ENCODE measurements at places on chromosomes 12 and 14. TPM values are rescaled to one million over a fixed set of nuclear protein-coding genes. Genes with fewer than 3 reads are reported as not detected.

GRCh38 chr12:13100605-13100881 is 2.9 kb downstream of the GSG1 start:
- peak overlapping the region; percentile 94 for H3K27ac ChIP-seq
- peaks cover 19% of the 10 kb centered on the region for H3K4me1 ChIP-seq
- peak; percentile 50 for DNase-seq
- H3K36me3 ChIP-seq: no peaks in the 10 kb centered on the region
- H3K27me3 ChIP-seq: no peaks in the 10 kb centered on the region
- H3K4me3 ChIP-seq: peak overlapping the region; percentile 52

DNA sequence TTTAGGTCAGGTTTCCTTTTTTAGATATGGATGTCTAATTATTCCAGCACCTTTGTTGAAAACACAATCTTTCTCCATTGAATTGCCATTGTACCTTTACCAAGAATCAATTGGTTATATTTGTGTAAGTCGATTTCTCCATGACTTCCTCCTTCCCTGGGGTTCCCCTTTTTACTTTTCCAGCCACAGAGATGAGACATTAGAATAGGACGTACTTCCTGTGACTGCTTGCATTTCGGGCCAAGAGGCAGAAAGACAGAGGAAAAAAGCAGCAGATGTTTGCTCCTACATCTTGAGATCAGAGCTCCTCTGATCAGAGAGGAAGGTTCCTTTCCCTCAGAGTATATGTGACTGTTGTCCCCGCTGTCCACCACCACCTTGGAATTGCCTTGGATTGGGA is 453.7 kb upstream of the RGS6 start:
- H3K27me3 ChIP-seq: no peaks in the 10 kb centered on the region
- no peak for DNase-seq
- no peak overlapping the region for H3K27ac ChIP-seq
- H3K4me3 ChIP-seq: no peak overlapping the region

- H3K4me3 ChIP-seq: no peak overlapping the region
- no peaks in the 10 kb centered on the region for H3K36me3 ChIP-seq
- no peaks in the 10 kb centered on the region for H3K27me3 ChIP-seq
- no peak for DNase-seq
- H3K4me1 ChIP-seq: peaks cover 16% of the 10 kb centered on the region
Measured at GRCh38 chr12:645563-646071, 17.6 kb downstream of the NINJ2 start.

Gene DLK1
- not detected for total RNA-seq

- no peaks in the 10 kb centered on the region for H3K36me3 ChIP-seq
- DNase-seq: no peak
- H3K4me3 ChIP-seq: no peak overlapping the region
- H3K4me1 ChIP-seq: no peaks in the 10 kb centered on the region
Measured at GRCh38 chr14:34324363-34324795, 137.7 kb downstream of the SPTSSA start.

Gene AICDA
- total RNA-seq: not detected

DNA sequence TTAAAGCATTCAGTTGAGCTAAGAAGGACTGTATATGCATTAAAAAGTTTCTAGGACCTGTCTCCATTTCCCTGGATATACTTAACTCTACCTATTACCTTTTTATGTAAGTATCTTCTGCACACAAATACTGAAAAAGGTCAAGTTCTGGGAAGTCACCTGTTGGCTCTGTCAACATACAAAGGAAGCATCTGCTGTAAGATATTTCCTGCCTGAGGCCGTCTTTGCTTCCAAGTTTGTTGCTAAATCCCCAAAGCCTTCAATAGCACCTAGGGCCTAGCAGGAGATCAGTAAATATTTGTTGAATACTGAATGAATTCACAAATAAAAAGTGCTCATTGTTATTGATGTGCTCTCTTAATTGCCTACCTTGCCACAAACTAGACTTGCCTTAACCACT is 188.4 kb downstream of the DUSP6 start:
- H3K36me3 ChIP-seq: no peaks in the 10 kb centered on the region
- no peaks in the 10 kb centered on the region for H3K27me3 ChIP-seq
- no peak for DNase-seq
- no peak overlapping the region for H3K27ac ChIP-seq
- no peak overlapping the region for H3K4me3 ChIP-seq
- H3K4me1 ChIP-seq: no peaks in the 10 kb centered on the region

Gene GPR132
- 4.2 TPM for total RNA-seq

DNA sequence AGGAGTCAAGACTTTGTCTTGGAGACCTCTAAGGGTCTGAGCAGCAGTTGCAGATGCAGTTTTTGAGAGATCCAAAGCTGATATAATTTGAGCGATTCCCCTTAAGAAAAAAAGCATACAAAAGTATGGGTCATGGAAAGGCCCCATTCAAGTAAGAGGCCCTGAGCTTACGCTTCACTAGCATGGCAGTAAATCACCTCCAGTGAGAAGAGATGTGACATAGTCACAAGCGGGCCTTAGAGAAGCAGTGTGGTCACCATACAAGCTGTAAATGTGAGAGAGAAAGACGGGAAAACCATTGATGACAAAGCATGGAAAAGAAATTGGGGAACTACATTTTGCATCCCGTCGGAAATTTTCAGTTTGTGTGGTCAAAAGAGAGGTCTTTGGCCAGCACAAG is 70.6 kb upstream of the GSC start:
- H3K36me3 ChIP-seq: no peaks in the 10 kb centered on the region
- no peaks in the 10 kb centered on the region for H3K27me3 ChIP-seq

DNA sequence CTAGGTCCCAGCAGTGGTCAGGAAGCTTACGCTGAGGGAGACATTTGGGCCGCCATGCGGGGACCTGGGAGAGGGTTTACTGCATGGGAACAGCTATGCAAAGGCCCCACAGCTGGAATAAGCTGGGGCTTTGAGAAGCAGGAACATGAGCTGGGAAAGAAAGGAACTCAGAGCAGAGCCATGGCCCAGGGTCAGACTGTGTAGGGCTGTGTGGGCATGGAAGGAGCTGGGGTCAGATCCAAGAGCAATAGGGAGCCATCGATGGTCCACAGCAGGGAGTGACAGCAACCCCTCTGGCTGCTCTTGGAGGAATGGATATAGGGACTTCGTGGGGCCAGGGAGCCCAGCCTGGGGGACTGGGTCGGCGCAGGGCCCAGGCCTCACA is 151.6 kb downstream of the ADGRD1 start:
- DNase-seq: no peak
- no peaks in the 10 kb centered on the region for H3K4me1 ChIP-seq
- H3K27me3 ChIP-seq: no peaks in the 10 kb centered on the region
- no peaks in the 10 kb centered on the region for H3K36me3 ChIP-seq

GRCh38 chr14:33764876-33765650 is 185.8 kb downstream of the EGLN3 start:
- H3K4me1 ChIP-seq: no peaks in the 10 kb centered on the region
- no peaks in the 10 kb centered on the region for H3K27me3 ChIP-seq
- H3K27ac ChIP-seq: no peak overlapping the region

- no peaks in the 10 kb centered on the region for H3K36me3 ChIP-seq
- H3K27me3 ChIP-seq: no peaks in the 10 kb centered on the region
- no peak overlapping the region for H3K27ac ChIP-seq
- DNase-seq: no peak
- no peaks in the 10 kb centered on the region for H3K4me1 ChIP-seq
Measured at GRCh38 chr14:55212634-55213033, 21.2 kb upstream of the DLGAP5 start.

- no peaks in the 10 kb centered on the region for H3K36me3 ChIP-seq
- DNase-seq: peak; percentile 31
- H3K4me1 ChIP-seq: no peaks in the 10 kb centered on the region
- no peak overlapping the region for H3K27ac ChIP-seq
- no peak overlapping the region for H3K4me3 ChIP-seq
- H3K27me3 ChIP-seq: no peaks in the 10 kb centered on the region
Measured at GRCh38 chr12:21819236-21819635, 44.7 kb upstream of the KCNJ8 start.

Gene FAM90A1
- total RNA-seq: 0.54 TPM

Gene CTSG
- total RNA-seq: 11.9 TPM

DNA sequence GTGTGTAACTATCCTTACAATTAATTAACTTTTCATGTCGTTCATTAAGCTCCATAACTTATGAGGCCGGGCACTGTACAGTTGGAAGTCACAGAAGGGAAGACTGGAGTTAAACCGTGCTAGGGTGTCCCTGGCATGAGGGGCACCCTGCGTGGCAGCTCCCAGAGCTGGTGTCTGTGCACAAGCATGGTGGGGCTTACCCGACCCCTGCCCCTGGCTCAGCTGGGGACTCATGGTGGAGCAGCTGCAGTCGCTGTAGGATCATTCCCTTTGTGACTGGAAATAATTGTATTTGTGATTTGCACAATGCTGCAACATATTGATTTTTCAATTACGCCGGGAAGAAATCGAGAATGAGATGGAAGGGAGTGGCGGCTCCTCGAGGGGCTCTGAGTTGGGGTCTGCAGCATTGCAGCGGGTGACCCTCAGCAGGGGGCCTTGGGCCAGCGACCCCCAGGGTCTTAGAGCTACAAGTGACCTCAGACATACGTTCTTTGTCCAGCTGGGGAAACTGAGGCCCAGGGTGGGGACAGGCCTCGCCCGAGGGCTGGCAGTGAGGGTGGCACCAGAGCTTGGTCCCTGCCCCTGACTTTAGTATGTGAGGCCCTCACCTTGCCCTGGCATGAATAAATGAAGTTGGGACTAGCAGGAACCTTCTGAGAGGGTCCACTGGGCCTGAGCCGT is 125.4 kb downstream of the KIF26A start:
- no peak overlapping the region for H3K27ac ChIP-seq
- H3K4me3 ChIP-seq: no peak overlapping the region
- no peaks in the 10 kb centered on the region for H3K4me1 ChIP-seq
- DNase-seq: peak; percentile 26

- DNase-seq: no peak
- no peak overlapping the region for H3K4me3 ChIP-seq
- no peaks in the 10 kb centered on the region for H3K36me3 ChIP-seq
- no peak overlapping the region for H3K27ac ChIP-seq
- no peaks in the 10 kb centered on the region for H3K4me1 ChIP-seq
Measured at GRCh38 chr12:117309276-117309925, 52.0 kb downstream of the NOS1 start.

GRCh38 chr12:125402874-125403789 is 337.9 kb downstream of the AACS start:
- no peaks in the 10 kb centered on the region for H3K4me1 ChIP-seq
- H3K27ac ChIP-seq: no peak overlapping the region
- H3K36me3 ChIP-seq: no peaks in the 10 kb centered on the region
- no peaks in the 10 kb centered on the region for H3K27me3 ChIP-seq

DNA sequence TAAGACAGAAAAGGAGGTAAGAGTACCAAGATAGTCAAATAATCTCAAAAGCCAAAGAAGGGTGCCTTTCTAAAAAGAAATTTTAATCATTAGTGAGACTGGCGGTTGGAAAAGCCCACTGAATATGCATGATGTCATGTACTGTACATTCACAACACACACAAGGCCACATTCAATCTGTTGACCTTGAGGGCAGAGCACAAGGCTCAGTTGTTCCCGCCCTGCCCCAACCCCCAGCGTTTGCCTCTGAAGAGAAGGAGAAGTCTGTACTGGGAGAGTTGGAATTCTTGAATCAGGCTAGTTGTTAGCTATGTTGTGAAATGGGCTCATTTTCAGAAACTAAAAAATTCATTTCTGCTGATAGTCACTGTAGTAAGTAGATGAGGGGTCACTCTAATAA is 50.2 kb upstream of the NID2 start:
- H3K27me3 ChIP-seq: no peaks in the 10 kb centered on the region
- H3K4me3 ChIP-seq: no peak overlapping the region
- H3K36me3 ChIP-seq: no peaks in the 10 kb centered on the region

DNA sequence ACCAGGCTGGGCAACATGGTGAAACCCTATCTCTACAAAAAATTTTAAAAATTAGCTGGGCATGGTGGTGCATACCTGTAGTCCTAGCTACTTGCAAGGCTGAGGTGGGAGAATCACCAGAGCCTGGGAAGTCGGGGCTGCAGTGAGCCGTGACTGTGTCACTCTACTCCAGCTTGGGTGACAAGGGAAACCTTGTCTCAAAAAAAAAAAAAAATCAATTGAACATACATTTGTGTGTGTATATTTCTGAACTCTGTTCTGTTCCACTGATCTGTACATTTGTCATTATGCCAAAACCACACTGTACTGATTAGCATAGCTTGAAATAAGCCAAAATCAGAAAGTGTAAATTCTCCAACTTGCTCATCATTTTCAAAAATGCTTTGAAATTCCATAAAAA is 254.6 kb downstream of the SOX5 start:
- no peaks in the 10 kb centered on the region for H3K27me3 ChIP-seq
- no peaks in the 10 kb centered on the region for H3K36me3 ChIP-seq
- H3K4me3 ChIP-seq: no peak overlapping the region
- no peak overlapping the region for H3K27ac ChIP-seq

Gene SP7
- total RNA-seq: not detected

DNA sequence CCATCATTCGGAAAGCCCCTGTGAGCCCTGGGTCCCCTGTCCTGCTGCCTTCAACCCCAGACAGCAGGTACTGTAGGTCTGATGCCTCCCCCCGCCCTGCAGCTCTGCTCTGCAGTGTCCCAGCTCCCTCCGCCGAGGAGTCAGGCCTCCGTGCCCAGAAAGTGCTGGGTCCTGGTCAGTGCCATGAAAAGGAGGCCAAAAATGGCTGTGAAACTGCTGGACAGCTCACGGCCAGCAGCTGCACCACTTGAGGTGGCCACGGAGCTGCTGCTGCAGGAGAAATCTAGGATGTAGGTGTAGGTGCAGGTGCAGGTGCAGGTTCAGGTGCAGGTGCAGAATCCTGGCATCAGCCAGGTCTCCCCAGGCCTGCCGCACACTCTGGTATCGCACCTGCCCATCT is 196.1 kb downstream of the SLC15A4 start:
- H3K4me1 ChIP-seq: no peaks in the 10 kb centered on the region
- DNase-seq: no peak
- no peaks in the 10 kb centered on the region for H3K36me3 ChIP-seq
- no peak overlapping the region for H3K4me3 ChIP-seq

- no peaks in the 10 kb centered on the region for H3K27me3 ChIP-seq
- H3K36me3 ChIP-seq: no peaks in the 10 kb centered on the region
- DNase-seq: peak; percentile 45
- H3K27ac ChIP-seq: peak overlapping the region; percentile 63
Measured at GRCh38 chr14:77642407-77642806, 26.0 kb upstream of the SPTLC2 start.

Gene SYCP3
- 0.25 TPM for total RNA-seq

Gene OR6C4
- total RNA-seq: not detected

Gene OR2AP1
- not detected for total RNA-seq
